CMK (cell line): ENCODE measurements at places on chromosomes 16 and 17.
A peak's percentile ranks its signal among the peaks of the same experiment; 100 is the strongest.

GRCh38 chr16:11797957-11798299 is 870 bp upstream of the ZC3H7A start:
- DNase-seq = no peak

DNA sequence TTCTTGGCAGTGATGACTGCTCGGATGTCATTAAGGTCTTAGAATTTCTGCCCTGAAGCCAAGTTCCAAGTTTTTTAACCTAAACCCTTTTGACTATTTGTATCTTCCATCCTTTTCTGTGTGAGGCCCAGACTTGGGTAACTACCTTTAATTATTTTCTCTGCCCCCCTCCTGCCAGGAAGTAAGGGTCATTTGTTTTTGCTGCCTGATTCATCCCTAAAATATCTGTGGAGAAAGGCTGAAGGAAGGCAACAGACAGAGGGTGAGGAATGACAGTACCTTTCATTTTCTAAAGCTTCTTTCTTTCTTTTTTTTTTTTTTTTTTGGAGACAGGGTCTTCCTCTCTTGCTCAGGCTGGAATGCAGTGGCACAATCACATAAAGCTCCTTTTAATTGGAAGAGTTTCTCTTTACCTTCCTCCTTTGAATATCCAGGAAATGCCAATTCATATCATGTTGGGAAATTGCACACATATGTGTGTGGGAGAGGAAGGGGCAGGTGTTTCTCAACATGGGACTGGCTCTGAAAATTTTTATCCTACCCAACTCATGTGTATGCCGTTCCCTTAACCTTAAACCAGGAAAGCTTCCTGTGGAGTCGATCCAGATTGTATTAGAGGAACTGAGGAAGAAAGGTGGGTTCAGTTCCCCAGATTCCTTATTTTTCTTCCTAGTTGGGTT is 957 bp downstream of the VPS25 start:
- DNase-seq = no peak

- no peak for DNase-seq
Observed at GRCh38 chr16:84924331-84925091, 86.8 kb downstream of the ZDHHC7 start.

DNA sequence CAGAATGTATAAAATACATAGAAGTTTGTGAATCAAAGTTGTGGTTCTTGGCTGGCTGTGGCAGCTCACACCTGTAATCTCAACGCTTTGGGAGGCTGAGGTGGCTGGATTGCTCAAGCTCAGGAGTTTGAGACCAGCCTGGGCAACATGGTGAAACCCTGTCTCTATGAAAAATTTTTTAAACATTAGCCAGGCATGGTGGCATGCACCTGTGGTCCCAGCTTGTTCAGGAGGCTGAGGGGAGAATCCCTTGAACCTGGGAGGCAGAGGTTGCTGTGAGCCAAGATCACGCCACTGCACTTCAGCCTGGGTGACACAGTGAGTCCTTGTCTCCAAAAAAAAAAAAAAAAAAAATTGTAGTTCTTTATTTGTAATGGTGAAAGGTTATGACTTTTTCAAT is 13.8 kb upstream of the APPBP2 start:
- no peak for DNase-seq

DNA sequence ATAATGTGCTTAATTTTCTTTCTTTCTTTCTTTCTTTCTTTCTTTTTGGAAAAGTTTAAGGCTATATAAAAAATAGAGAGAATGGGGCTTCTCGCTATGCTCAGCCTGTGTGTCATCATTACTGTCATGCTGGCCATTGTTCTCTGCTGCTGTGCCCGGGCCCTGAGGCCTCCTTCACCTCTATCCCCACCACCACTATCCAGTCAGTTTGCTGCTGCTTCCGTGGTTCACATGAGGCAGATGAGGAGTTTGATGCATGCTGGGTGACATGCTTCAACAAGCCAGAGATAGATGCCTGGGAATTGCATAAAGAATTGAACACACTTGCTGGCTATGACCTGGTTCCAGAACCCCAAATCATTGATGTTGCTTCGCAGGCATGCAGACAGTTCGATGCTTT is 36.3 kb downstream of the PITPNC1 start:
- DNase-seq = no peak

- DNase-seq = no peak
Observed at GRCh38 chr17:36057911-36058310, 6.2 kb upstream of the CCL18 start.

DNA sequence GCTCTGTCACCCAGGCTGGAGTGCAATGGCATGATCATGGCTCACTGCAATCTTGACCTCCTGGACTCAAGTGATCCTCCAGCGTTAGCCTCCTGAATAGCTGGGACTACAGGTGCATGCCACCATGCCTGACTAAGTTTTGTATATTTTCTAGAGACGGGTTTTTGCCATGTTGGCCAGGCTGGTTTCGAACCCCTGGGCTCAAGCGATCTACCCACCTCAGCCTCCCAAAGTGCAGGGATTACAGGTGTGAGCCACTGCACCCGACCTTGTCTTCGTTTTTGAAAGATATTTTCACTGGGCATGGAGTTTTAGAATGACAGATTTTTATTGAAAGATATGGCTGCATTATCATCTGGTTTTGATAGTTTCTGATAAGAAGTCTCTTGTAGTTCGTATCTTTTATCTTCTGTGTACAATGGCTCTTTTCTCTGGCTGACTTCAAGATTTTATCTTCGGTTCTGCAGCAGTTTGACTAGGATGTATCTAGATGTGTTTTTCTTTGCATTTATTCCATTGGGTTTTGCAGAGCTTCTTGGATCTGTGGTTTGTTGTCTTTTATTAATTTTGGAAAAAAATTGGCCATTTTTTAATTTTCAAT is 14.6 kb downstream of the ADGRG5 start:
- DNase-seq = no peak

- no peak for DNase-seq
Observed at GRCh38 chr17:5587438-5588032, 3.2 kb upstream of the NLRP1 start.

DNA sequence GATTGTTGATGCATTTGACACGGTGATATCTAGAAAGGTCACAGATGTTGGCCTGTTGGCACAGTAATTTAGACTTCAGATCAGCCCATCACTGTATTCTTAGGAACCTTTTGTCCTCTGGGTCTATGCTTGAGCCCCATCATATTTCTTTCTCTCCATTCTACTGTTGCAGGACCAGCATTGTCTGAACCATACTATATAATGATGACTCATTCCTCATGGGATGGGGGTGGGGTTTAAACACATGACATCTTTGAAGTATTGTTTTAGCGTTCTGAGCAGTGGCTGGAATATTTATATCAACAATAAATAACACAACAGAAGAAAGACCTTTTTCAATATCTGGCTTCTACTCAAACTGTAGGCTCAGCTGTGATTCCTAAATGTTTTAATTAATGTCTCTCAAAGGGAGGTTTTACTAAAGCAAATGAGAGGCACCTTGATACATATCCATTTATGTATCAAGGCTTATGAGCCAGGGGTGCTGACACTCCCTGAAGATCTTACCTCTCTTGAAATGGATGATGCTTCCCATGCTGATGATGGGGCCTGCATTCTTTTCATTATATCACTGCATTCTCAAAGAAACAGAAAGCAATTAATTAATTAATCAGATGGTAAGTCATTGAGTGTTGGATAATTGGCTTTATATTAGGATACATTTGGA is 379.0 kb upstream of the GOT2 start:
- DNase-seq = no peak

DNA sequence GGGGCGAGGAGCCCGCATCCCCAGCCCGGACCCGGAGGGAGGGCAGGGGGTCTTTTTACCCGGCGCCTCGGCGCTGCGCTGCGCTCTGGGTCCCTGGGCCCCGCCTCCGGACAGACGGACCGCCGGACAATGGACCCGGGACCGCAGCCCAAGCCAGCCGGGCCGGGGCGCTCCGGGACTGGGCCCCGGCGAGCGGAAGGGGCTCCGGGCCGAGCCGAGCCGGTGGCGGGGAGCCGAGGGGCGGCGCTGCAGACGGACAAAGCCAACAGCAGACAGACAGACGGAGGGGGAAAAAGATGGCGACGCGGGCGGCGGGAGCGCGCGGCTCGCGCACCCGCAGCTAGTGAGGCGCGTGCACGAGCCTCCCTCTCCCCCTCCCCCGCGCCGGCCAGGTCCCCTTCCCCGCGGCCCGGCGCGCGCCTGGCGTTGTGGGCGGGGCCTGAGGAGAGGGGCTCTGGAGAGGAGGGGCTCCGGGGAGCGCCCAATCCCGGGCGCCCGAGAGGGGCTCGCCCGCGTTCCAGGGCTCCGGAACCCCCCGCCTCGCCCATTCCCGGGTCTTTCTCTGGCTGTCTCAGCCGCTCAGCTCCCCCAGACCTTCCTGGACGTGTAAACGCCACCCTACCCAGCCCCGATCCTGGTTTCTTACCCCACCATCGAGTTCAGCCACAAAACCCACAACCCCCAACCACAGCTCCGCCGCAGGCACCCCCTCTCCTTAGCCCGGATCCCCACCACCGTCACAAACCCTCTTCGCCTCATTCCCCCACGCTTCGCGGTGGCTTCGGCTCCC is at the start of gene ZNF821:
Gene ZNF821 (minus strand): TSS at position 334 of the 790 bp plus-strand sequence. CDS start 4,236 bp downstream, outside the sequence.
- DNase-seq = peak; percentile 54

DNA sequence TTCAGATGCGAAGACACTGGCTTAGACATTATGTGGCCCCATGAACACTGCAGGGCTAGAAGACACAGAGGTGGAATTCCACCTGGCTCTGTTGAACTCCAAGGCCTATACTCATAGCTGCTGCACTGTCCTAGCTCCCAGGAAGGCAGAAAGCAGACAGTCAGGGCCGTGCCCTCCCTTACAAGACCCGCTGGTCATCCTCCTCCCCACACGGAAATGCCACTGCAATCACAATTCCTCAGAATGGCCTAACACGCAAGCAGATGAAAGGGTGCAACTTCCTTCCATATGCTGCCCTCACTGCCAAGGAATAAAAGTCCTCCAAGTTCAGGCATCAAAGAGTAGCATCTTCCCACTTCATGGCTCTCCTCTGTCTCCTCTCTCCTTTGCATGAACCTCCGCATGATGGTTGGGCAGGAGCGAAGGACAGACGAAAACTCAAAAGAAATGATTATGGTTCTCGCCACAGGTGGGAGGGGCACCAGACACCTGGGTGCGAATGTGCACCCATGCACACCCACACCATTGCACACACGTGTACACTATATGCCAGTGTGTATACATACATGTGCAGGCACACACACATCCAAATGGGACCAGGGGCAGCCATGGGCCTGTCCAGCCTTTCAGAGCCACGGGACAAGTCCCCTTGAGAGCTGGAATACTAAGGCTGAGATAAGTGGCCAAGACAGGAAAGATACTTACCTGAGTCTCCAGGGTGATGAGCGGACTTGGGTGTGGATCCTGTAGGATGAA is 113.3 kb downstream of the XYLT1 start:
- no peak for DNase-seq

DNA sequence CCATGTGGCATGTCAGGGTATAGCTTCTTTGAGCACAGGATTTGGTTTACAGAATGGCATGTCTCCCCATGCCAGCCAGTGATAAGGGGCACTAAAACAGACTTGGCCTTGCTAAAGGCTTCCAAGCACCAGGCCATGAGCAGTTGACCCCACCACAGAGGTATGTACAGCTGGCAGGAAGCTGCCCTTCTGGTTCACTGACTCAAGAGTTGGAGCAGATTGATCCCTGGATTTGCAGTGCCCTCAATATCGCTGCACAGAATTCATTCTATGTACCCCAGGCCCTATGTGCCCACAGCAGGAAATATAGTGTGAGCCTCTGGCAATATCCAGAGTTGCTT is 24.3 kb downstream of the HLF start:
- DNase-seq = no peak

DNA sequence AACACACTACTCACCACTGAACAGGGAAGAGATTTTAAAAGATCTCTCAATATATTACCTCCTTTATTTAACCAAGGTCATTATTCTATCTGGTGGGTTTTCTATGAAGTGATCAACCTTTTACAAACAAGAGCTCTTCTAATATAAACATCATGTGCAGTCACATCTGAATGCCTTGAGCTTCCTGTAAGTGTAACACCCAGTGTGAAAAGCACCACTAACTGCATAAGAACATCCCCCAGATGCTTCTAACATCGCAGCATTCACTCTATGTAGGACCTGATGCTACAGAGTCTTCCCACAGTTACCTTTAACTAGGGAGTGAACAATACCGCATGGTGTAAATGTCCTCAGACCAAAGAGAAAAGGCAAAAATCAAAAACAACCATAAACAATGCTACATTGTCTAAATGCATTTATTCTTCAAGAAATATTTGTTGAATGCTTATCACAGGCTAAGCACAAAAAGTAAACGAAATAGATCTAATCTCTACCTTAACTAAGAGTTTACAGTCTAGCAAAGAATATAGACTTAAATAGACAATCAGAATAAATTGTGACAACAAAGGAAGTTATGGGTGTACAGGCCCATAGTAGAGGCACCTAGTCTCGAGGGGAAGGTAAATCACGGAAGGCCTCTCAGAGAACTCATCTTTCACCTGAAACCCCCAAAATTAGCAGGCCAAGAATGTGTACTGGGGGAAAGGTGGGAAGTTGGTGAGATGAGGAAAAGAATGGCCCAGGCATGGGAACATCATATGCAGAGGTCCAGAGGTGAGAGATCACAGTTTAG is 16.2 kb downstream of the SKAP1 start:
- no peak for DNase-seq

DNA sequence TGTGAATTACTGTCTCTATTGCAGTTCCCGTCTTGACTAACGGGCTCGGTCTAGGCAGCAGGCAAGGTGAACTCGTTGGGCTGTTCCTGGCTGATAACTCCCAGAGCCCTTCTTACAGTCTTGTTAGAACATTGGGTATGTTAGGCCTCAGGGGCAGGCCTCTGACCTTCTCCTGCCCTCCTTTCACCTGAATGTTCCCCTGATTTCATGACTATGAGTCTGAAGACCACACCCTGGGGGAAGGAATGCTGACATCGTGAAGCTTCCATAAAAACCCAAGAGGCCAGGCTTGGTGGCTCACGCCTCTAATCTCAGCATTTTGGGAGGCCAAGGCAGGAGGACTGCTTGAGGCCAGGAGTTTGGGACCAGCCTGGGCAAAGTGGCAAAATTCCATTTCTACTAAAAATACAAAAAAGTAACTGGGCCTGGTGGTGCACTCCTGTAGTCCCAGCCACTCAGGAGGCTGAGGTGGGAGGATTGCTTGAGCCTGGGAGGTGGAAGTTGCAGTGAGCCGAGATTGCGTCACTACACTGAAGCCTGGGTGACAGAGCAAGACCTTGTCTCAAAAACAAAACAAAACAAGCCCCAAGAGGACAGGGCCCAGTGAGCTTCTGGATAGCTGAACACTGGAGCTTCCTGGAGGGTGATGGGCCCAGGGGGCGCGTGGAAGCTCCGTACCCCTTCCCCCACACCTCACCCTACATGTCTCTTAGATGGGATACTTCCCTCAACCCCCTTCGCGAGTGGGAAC is 47.8 kb upstream of the FBXO47 start:
- DNase-seq = no peak
